ENCODE measurements at places on chromosomes 5 and 9.

- DNase-seq = no peak
Measured at GRCh38 chr5:167765352-167765751, 526.1 kb upstream of the WWC1 start.

- DNase-seq = peak; percentile 87
Measured at GRCh38 chr5:38258319-38259061, at the start of gene EGFLAM. EGFLAM (plus strand) TSS chr5:38258559; CDS start chr5:38258755, 196 bp downstream.

DNA sequence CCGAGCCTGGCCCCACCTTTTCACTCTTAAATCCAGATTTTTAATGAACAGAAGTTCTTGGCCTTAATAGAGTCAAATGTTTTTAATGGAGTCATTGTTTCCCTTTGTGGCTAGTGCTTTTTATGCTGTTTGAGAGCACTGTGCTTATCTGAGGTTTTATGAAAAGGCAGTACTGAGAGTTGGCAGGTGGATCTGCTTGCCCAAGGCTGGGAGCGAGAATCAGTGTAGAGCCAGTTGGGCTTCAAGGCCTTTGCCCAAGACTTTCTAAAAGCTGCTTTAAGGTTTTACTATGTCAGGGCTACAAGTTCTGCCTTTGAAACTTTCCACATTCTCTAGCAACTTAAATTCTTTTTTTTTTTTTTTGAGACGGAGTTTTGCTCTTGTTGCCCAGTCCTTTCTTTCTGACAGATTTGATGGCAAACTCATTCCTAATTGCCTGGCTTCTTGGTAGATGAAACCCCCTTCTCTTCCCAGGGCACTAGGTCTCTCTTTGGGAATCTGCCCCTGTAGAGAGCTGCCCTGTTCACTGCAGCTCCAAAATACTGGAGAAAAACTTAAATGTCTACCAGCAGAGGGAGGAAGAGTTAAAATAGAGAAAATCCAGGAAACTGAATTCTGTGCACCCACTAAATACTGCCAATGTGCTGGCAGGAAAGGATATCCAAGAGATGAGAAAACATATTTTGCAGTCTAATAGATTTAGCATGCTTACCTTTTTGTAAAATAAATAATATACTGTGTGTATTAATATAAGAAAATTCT lies 36.9 kb upstream of the CDK20 start:
- DNase-seq = no peak

DNA sequence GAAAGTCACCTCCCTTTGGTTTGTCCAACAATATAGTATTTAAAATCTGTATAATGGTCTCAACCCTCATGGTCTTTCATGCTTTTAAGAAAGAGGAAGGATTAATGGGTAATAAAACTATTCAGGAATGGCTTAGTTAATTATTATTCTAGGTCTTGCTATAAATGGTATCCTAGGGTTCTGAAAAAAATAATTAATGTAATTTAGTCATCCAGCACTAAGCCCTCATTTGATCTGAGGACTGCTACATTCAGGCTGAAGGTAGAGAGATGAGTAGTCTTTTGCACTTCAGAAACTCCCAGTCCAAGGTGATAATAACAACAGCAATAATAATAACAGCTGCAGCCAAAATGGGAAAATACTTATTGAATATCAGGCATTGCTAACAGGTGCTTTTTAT lies 2.6 kb downstream of the ANKRD55 start:
- DNase-seq = no peak

DNA sequence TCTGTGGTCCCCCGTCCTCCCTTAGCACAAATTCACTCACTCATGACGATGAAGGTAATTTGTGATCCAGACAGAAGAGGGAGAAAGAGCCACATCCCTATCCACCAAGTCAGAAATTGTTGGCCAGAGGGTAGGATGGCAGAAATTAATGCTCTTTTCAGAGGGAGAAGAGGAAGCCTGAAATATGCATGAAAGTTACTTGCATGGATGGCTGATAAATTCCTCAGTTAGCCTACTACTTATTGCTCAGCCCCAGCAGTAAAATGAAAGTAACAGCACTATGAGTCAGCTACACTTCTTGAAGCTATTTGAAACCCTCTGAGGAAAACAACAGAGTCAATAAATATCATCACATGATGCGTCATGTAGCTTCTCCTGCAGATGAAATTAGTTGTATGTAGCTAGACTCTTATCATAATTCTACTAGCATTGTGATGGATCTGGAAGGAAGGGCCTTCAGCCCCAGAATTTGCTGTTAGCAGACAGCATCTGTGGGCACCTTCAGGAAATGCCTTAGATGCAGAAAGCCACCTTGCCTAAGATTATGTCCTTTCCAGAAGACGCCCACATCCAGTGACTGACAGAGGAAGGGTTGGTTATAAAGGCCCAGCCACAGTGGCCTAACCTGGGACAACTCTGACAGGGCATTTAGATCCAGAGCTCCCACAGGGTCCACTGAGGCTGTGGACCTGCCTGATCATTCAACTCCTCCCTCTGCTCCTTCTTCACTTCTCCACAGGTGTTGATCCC lies 81.2 kb upstream of the CCDC112 start:
- no peak for DNase-seq

Measured in ecto neural progenitor cell (in vitro differentiated cells).